Stimulated activated CD4-positive, alpha-beta T cell treated with anti-CD3 and anti-CD28 coated beads, Interleukin-12 subunit alpha, Interleukin-12 subunit beta, amount 100 ng/mL, for 24 hours (primary cell): ENCODE measurements at places on chromosomes 3 and 15.

- no peak for DNase-seq
Observed at GRCh38 chr3:193865339-193865738, 270.6 kb upstream of the HES1 start.

DNA sequence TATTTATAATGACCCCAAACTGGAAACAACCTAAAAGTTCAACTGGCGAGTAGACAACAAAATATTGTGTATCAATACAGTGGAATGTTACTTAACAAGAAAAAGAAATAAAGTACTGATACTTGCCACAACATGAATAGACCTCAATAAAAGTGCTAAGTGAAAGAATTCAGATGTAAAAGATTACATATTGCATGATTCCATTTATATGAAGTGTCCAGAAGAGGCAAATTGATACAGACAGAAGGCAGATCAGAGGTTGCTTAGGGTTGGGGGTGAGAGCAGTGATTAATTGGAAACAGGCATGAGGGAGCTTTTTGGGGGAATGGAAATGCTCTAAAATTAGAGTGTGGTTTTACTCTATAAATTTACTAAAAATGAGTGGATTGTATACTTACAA lies 183.3 kb downstream of the SATB1 start:
- no peak for DNase-seq

GRCh38 chr3:32470362-32470761 lies 32.3 kb downstream of the CMTM6 start:
- DNase-seq, result no peak

DNA sequence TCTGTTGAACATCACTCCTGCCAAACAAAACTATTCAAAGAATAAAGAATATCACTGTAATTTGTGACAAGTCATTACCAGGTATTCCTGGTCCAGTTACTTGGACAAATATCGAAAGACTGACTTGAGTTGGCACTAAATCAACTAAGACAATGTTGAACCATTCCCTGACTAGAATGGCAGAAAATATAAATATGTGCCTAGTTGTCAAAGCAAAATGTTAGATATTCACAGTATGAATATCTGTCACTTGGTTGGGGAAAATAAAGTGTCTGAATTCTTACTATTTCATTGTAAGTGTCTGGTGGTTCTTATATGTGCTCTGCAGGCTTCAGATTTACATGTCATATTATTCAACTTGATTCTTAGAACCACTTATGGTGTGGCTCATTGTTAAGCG lies 470.2 kb downstream of the NAALADL2 start:
- DNase-seq, result no peak

DNA sequence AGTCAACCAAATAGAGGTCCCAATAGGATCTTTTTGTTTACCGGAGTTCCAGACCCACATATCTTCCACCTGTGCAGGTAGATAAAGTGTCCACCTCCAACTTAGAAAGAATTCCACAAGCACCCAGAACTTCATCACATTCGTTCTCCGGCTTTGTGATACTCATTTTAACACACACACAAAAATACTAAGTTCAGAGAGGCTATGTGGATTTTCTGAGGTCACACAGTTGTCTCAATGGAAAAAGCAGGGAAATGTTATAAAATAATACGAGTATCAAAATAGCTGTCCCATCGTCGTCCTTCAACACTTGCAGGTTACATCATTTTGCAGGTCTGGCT lies 137.5 kb downstream of the TMCO5A start:
- no peak for DNase-seq
